ENCODE measurements at places on chromosomes 3 and 15. TPM values are rescaled to one million over a fixed set of nuclear protein-coding genes. Genes with fewer than 3 reads are reported as not detected.

Gene TMEM207
- total RNA-seq = not detected

DNA sequence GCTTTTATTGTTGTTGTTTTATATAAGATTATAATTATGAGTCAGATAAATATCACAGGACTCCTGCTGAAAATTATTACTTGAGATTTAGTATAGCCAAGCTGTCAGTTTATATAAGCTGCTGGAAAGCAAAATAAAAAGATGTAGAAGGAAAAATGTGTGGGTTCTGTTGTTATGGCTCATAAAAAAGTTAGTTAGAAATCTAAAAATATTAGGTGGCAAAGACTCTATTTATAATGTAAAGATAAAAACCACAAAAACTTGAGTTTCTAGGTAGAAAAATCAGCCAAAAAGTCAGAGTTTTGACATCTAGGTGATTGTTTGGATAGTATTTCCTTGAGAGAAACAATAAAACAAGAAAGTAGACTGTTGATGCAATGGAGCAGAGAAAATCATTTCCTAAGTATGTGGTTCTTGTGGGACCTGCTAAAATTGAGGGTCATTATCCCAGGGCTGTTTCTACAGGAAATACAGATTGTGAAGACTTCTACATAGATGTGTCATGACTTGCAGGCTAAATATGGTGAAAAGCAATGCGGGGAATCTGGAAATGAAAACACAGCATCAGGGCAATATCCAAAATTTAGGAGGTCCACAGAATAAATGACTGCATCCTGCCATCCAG lies 1109.6 kb upstream of the CADM2 start:
- H3K36me3 ChIP-seq = no peaks in the 10 kb centered on the region
- no peaks in the 10 kb centered on the region for H3K4me1 ChIP-seq
- no peak overlapping the region for H3K4me3 ChIP-seq
- no peak overlapping the region for H3K27ac ChIP-seq

- H3K27ac ChIP-seq = no peak overlapping the region
- no peaks in the 10 kb centered on the region for H3K36me3 ChIP-seq
- no peak for DNase-seq
These were observed 260.4 kb downstream of the WNT5A start for GRCh38 chr3:55226696-55227095.

Gene C3orf70
- total RNA-seq = not detected

- no peaks in the 10 kb centered on the region for H3K4me1 ChIP-seq
- no peaks in the 10 kb centered on the region for H3K27me3 ChIP-seq
- DNase-seq = no peak
- no peak overlapping the region for H3K27ac ChIP-seq
These were observed 417.1 kb upstream of the ARHGEF26 start for GRCh38 chr3:153704115-153704514.

Gene TMEM39A
- 46.1 TPM for total RNA-seq

Gene TMOD2
- 20.3 TPM for total RNA-seq

Gene MAP6D1
- total RNA-seq = 1.0 TPM

Data from CD4-positive, alpha-beta memory T cell (primary cell).